ENCODE measurements at places on chromosomes 4 and X.

GRCh38 chr4:182749667-182750167, 167.5 kb downstream of the DCTD start:
- DNase-seq, result no peak

- no peak for DNase-seq
Observed at GRCh38 chr4:100106982-100107381, 83.3 kb downstream of the DDIT4L start.

GRCh38 chr4:578451-579443, 2.7 kb upstream of the TMEM271 start:
- no peak for DNase-seq

DNA sequence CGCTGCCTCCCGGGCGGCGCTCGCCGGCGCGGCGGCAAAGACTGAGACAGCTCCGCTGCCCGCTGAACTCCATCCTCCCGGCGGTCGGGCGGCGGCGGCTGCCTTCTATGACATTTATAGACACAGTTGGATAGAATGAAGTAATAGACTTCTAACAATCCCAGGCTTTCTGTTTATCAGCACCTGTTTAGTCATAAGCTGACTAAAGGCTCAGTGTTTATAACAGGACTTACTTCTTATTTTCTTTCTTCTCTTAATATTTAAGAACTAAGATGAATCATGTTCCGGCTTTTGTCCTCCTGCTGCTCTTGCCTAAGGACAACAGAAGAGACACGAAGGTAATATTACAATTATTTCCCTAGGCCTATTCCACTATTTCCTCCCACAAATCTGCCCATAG, 3.9 kb downstream of the ARL13A start:
- no peak for DNase-seq

DNA sequence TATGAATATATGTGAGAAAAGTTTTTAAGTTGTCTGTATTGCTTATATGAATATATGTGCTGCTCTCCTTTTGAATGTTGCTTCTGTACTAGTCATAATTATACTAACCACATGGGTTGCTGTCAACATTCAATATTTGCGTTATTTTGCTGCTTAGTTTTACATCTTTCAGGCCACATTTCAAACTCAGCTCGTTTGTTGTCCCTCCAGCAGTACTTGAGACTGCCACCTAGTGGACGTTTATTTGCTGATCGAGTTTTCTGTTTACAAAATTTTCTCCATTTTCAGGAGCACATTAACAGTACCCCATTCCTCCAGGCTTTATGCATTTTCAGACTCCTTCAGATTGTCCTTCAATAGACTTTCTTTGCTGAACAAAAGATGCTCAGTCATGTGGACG, 75.8 kb downstream of the NUDT11 start:
- DNase-seq, result no peak

GRCh38 chr4:187811591-187811990, 184.0 kb upstream of the ZFP42 start:
- no peak for DNase-seq

- DNase-seq, result peak; percentile 26
Observed at GRCh38 chrX:41468647-41469323, 21.6 kb downstream of the NYX start.

DNA sequence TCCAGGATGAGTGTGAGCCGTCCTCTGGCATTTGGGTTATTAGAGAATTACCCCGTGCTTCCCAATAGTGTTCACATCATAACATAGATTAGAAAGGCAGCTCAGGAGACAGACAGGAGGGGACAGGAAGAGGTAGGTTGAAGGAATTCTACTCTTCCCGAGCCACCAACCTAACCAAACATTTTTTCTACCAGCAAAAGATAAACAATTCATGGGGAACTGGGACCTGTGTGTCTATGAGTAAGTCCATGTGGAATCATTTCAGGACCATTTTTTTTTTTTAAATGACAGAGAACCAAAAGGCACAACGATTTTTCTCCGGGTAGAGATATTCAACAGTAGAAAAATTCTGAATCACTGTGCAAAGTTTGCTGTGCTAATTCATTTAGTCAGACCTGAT, 174.2 kb upstream of the ETNPPL start:
- DNase-seq, result no peak

- DNase-seq, result no peak
Observed at GRCh38 chrX:150887906-150888465, 10.5 kb downstream of the CD99L2 start.

- DNase-seq, result no peak
Observed at GRCh38 chr4:25786497-25787065, 76.2 kb downstream of the SEL1L3 start.

DNA sequence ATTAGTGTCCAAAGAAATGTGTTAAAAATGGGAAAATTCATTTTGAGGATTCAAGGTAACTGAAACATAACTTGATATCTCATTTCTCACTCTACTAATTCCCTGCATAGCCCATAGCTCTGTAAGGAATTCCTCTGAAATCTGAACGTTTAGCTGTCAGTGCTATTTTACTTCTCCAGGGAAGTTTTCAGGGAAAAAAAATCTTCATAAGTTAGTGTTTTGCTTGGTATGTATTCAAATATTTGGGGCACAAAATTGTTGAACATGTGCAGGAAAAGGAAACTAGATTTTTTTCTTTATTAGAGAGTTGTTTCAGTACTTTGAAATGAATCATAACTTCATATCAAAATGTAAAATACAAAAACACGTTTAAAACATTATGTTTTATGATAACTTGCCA, 891.4 kb downstream of the CENPC start:
- DNase-seq, result no peak

GRCh38 chrX:125954236-125954635, 211.9 kb downstream of the DCAF12L2 start:
- no peak for DNase-seq

- DNase-seq, result no peak
Observed at GRCh38 chr4:38001927-38002326, 41.7 kb downstream of the PTTG2 start.

- no peak for DNase-seq
Observed at GRCh38 chr4:108126806-108127205, 41.9 kb downstream of the LEF1 start.

Data from mesenteric fat pad (tissue), 1 donor.